ENCODE measurements at places on chromosomes 13 and 19.

DNA sequence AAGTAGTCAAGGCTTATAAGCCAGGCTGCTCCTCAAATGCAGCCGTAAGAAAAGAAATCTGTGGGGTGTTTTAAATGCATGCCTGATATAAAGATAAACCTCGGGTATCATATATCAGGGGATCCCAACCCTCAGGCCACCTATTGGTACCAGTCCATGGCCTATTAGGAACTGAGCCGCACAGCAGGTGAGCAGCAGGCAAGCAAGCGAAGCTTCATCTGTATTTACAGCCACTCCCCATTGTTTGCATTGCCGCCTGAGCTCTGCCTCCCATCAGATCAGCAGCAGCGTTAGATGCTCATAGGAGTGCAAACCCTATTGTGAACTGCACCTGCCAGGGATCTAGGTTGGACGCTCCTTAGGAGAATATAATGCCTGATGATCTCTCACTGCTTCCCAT, 233.5 kb upstream of the SERP2 start:
- DNase-seq, result peak; percentile 76

GRCh38 chr19:19997656-19998268, 41.5 kb downstream of the ZNF682 start:
- peak; percentile 16 for DNase-seq

- no peak for DNase-seq
These were observed 209.1 kb upstream of the STARD13 start for GRCh38 chr13:33494596-33495204.

DNA sequence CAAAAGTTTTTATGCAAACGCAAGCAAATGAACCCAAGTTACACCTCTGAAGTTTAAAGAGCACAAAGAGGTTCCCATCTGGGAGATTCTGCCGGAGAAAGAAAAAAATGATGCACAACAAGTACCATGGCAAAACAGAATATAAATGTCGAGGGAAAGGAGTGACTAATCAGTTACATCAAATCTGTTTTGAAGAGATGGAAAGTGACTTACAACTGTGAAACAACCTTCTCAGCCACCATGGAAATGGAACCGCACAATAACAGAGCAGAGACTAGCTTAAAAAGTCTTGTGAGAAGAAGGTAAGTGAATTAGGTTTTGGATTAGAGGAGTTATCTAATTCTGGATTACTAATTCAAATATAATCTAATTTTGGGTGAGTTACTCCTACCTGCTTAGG, 2.4 kb downstream of the HSPH1 start:
- no peak for DNase-seq

DNA sequence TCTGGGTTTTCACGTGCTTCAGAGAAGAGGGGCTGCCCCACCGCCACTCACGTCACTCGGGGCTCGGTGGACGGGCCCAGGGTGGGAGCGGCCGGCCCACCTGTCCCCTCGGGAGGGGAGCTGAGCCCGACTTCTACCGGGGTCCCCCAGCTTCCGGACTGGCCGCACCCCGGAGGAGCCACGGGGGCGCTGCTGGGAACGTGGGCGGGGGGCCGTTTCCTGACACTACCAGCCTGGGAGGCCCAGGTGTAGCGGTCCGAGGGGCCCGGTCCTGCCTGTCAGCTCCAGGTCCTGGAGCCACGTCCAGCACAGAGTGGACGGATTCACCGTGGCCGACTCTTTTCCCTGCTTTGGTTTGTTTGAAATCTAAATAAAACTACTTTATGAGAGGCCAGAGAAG, 2.2 kb upstream of the GZMM start:
- DNase-seq, result no peak

DNA sequence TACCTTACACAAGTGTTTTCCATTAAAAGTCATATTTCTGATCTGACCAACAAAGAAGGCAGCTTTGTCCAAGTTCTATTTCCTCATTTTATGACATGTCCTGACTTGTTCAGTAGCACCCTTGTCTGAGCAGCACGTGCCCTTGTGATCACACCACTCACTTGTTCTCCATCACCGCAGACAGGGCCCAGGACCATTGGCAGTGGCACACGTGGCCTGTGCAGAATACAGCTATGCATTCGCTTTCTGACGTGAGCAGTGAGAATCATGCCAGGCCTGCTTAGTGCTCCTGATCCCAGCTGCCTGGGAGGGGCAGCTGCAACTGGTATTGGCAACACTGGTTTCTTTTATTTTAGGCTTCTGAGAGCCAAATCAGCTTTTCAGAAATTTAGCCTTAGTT, 134.2 kb downstream of the FRY start:
- DNase-seq, result no peak

DNA sequence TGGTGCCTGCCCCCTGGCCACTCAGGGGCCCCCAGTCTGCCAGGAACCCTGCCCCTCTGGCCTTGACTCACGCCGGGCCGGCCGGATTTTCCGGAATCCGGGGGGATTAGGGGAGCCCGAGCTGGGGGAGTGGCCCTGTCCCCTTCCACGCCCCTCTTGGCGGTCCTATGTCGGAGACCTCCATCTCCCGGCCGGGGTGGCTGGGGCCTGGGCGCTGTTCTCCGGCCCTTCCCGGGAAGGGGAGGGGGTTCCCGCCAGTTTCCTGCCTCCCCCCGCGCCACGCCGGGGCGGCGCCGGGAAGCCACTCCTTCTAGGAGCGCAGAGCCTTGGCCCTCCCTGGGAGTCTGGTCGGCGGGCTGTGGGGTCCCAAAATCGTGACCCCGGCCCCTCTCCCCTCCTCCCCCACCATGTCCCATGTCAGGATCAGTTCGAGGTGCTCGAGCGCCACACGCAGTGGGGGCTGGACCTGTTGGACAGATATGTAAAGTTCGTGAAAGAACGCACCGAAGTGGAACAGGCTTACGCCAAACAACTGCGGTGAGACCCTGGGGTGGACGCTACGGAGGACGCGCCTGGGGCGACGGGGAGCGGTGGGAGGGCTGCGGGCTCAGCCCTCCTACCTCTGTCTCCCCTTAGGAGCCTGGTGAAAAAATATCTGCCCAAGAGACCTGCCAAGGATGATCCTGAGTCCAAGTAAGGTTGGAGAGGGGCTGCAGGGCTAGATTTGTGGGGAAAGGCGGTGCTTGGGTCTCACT, 1.3 kb downstream of the TRIP10 start:
- peak; percentile 89 for DNase-seq

DNA sequence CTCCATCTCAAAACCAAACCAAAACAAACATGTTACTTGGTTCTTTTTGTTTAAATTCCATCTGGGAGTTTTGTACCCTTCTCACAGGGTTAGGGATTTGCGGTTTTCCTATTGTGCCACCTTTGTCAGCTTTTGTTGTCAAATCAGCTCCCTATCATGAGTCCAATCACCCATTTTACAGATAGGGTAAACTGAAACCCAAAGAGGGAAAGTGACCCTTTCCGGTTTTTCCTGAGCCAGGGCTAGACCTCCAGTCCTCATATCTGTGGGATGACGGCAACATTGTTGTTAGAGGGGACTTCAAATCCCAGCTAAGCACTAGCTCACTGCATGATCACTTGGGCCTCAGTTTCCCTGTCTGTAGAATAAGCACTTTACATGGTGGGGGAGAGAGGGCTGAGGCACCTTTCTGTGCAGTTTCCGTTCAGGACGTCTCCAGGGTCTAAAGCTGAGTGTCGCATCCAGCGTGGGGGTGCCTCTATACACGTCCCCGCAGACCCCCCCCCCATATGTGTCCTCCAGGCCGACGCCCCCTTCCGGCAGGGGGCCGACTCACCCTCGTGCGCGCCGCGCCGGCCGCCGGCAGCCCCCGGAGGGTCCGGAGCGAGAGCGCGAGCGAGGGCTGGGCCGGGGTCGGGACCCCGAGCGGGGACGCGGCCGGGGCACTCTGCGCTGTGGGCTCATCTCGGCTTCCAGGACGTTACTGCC, 3.9 kb downstream of the CCDC194 start:
- no peak for DNase-seq

- DNase-seq, result no peak
These were observed 57.0 kb upstream of the ATP12A start for GRCh38 chr13:24623149-24623665.
